ENCODE measurements at places on chromosomes 3 and 15. TPM values are rescaled to one million over a fixed set of nuclear protein-coding genes. Genes with fewer than 3 reads are reported as not detected.
A peak's percentile ranks its signal among the peaks of the same experiment; 100 is the strongest.

- H3K27ac ChIP-seq, result no peak overlapping the region
- peak; percentile 87 for DNase-seq
- no peaks in the 10 kb centered on the region for H3K36me3 ChIP-seq
- no peaks in the 10 kb centered on the region for H3K4me1 ChIP-seq
- H3K4me3 ChIP-seq, result no peak overlapping the region
These were observed 2.2 kb upstream of the DCAF1 start for GRCh38 chr3:51501833-51502561.

GRCh38 chr15:74857082-74857655 lies 14.2 kb upstream of the ULK3 start:
- peak; percentile 80 for DNase-seq
- no peak overlapping the region for H3K4me3 ChIP-seq
- peak overlapping the region; percentile 60 for H3K27ac ChIP-seq
- no peaks in the 10 kb centered on the region for H3K27me3 ChIP-seq

DNA sequence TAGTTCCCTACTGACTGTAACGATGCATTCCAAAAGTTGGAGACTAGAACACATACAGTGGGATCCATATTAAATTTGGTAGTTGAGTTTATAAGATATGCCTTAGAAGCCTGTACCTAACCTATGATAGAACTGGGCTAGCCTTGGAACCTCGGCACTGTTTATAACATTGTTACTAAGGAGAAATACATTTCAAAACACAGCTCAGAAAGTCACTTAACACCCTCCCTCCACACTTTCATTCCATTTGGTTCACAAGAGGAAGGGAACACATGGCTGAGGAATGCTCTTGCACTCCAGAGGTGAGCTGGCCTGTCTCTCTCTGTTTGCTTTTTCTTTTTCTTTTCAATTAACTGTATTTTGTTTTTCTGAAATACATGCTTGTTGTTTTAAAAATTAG lies 48.7 kb upstream of the TSC22D2 start:
- H3K4me1 ChIP-seq, result no peaks in the 10 kb centered on the region
- no peaks in the 10 kb centered on the region for H3K27me3 ChIP-seq
- H3K36me3 ChIP-seq, result no peaks in the 10 kb centered on the region
- no peak overlapping the region for H3K4me3 ChIP-seq
- H3K27ac ChIP-seq, result no peak overlapping the region

DNA sequence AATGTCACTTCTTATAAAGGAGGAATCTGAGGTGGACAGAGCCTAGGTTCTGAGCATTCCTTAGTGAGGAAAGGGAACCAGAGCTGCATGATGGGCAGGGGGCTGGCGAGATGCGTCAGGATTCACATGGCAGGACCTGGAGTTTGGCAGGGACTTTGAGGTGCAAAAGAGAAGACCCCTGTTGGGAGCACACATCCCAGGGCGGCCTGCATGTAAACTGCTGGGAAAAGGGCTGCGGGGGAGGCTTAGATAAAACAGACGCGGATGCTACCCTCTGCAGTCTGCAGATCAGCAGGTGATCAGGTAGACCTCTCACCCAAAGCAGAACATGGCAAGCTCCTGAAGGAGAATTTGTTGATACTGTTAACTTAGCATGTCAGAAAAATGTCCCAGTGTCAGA lies 168.4 kb downstream of the VGLL4 start:
- no peaks in the 10 kb centered on the region for H3K36me3 ChIP-seq
- no peaks in the 10 kb centered on the region for H3K27me3 ChIP-seq
- no peaks in the 10 kb centered on the region for H3K4me1 ChIP-seq
- no peak overlapping the region for H3K4me3 ChIP-seq

GRCh38 chr15:40217166-40217824 lies 21.6 kb upstream of the PAK6 start:
- no peak overlapping the region for H3K4me3 ChIP-seq
- DNase-seq, result peak; percentile 66
- H3K27me3 ChIP-seq, result no peaks in the 10 kb centered on the region
- H3K4me1 ChIP-seq, result no peaks in the 10 kb centered on the region

DNA sequence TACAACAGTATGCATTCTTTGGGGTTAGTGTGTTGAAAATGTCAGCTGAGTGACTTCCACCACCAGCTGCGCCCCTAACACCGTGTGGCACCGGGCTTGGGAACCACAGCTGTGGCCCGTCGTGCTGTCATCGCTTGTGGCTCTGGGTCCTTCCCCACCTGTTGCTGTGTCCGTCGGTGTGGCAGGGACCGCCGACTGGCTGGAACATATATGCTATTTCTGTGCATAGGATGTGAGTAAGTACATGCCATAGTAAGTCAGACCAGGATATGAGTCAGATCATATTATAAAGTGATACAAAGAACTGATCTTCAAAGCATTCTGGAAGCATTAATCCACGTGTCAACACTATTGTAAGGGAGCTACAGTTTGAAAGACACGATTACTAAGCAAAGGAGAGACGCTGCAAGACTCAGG lies 31.9 kb downstream of the EHD4 start:
- no peak overlapping the region for H3K27ac ChIP-seq
- H3K4me3 ChIP-seq, result no peak overlapping the region
- DNase-seq, result no peak
- no peaks in the 10 kb centered on the region for H3K27me3 ChIP-seq
- H3K36me3 ChIP-seq, result no peaks in the 10 kb centered on the region
- H3K4me1 ChIP-seq, result no peaks in the 10 kb centered on the region

DNA sequence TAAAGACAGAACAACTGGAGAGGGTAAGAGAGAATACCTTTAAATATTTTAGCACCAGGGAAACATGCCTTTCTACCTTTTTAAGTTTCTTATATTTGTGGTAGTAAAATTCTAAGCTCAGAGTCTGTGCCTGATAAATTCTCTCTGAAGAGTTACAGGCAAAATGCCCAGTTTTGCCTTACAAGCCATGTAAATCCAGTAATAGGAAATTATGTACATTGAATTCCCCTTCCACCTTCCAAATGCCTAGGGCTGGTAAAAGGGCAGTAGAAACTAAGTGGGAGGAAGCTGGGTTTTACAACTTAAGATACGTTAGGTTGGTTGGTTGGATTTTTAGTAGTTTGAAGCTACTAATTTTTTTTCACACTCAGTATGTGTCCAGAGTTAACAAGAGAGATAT lies 43.1 kb upstream of the TP63 start:
- H3K4me1 ChIP-seq, result no peaks in the 10 kb centered on the region
- no peak overlapping the region for H3K4me3 ChIP-seq
- H3K27me3 ChIP-seq, result no peaks in the 10 kb centered on the region
- H3K36me3 ChIP-seq, result no peaks in the 10 kb centered on the region
- DNase-seq, result no peak
- no peak overlapping the region for H3K27ac ChIP-seq

- H3K4me3 ChIP-seq, result no peak overlapping the region
- H3K4me1 ChIP-seq, result no peaks in the 10 kb centered on the region
- no peaks in the 10 kb centered on the region for H3K27me3 ChIP-seq
- H3K27ac ChIP-seq, result no peak overlapping the region
- no peaks in the 10 kb centered on the region for H3K36me3 ChIP-seq
- no peak for DNase-seq
These were observed 129.3 kb upstream of the FEZF2 start for GRCh38 chr3:62502315-62503300.

- no peaks in the 10 kb centered on the region for H3K36me3 ChIP-seq
- peaks cover 5% of the 10 kb centered on the region for H3K4me1 ChIP-seq
- DNase-seq, result no peak
- peak overlapping the region; percentile 96 for H3K27ac ChIP-seq
These were observed 461 bp downstream of the COPB2 start for GRCh38 chr3:139388821-139389551.

GRCh38 chr3:46030626-46031025 lies 3.3 kb upstream of the XCR1 start:
- DNase-seq, result no peak
- H3K4me3 ChIP-seq, result no peak overlapping the region
- H3K36me3 ChIP-seq, result no peaks in the 10 kb centered on the region
- no peaks in the 10 kb centered on the region for H3K27me3 ChIP-seq
- no peaks in the 10 kb centered on the region for H3K4me1 ChIP-seq

- no peak overlapping the region for H3K27ac ChIP-seq
- H3K4me3 ChIP-seq, result no peak overlapping the region
- DNase-seq, result peak; percentile 17
- no peaks in the 10 kb centered on the region for H3K27me3 ChIP-seq
These were observed 2.4 kb upstream of the RASSF1 start for GRCh38 chr3:50342813-50343633.

GRCh38 chr15:36675008-36675407 lies 95.6 kb downstream of the CDIN1 start:
- no peak overlapping the region for H3K27ac ChIP-seq
- H3K36me3 ChIP-seq, result no peaks in the 10 kb centered on the region
- H3K4me1 ChIP-seq, result no peaks in the 10 kb centered on the region
- H3K4me3 ChIP-seq, result no peak overlapping the region
- no peak for DNase-seq
- H3K27me3 ChIP-seq, result no peaks in the 10 kb centered on the region

- no peaks in the 10 kb centered on the region for H3K4me1 ChIP-seq
- H3K36me3 ChIP-seq, result no peaks in the 10 kb centered on the region
- no peak overlapping the region for H3K4me3 ChIP-seq
- no peak overlapping the region for H3K27ac ChIP-seq
- DNase-seq, result no peak
These were observed 382.1 kb downstream of the GAP43 start for GRCh38 chr3:116005404-116005803.

- H3K4me1 ChIP-seq, result no peaks in the 10 kb centered on the region
- H3K36me3 ChIP-seq, result no peaks in the 10 kb centered on the region
- H3K4me3 ChIP-seq, result no peak overlapping the region
- no peak overlapping the region for H3K27ac ChIP-seq
These were observed 83.4 kb downstream of the EBLN2 start for GRCh38 chr3:73144828-73145227.

DNA sequence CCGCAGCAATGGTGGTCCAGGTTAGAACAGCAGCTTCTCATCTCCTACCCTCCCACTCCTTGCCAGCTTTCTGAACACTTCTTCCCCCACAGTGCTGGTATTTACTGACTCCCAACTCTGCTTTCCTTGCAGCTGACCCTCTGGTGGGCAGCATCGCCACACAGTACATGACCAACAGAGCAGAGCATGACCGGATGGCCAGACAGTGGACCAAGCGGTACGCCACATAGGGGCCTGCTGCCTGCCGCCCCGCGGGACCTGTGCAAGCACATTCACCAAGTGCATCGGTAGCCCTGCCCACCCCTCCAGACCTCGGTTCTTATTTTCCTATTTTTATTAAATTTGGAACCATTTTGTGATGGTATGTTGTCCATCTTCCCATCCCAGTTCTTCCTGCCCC lies 216.2 kb upstream of the UBE2E1 start:
- H3K4me1 ChIP-seq, result no peaks in the 10 kb centered on the region
- no peak overlapping the region for H3K27ac ChIP-seq
- no peaks in the 10 kb centered on the region for H3K27me3 ChIP-seq
- no peak for DNase-seq

DNA sequence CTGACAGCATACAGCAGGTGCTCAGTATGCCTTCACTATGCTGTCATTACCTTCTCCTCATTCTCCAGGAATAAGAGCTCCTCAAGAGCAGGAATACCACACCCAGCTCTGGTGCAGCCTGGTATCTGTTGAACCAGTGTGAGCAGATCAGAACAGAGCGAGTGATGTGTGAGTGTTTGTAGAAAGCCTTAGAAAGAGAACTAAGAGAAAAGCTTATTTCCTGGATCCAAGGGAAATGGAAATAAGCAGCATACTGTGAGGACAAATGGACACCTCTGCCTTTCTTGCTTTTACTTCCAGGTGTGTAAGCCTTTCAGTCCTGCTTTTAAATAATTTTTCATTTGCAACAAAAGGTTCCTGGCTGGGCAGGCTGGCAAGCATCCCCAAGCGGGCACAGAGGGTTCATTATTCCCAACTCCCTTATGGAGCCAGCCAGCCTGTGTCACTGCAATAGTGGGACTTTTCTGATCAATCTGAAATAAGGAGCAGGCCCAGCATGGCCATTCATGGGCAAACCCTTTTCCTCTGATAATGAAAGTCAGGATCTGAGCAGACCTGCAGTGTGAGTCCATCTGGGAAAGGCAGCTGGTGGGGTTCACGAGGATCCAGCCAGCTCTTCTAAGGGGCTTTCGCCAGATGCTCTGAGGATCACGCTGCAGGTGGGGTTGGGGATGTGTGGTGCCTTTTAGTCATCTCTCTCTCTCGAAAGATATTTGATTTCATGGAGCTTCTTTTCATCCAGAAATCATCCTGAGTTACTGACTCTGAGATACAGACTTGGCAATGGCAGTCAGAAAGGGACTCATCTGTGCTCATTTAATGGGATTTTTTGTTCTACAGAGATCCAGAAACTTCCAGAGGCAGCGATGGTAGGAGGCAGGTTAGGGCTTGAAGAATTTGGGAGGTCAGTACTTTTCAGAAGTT lies 594.9 kb upstream of the CFAP20DC start:
- DNase-seq, result no peak
- no peak overlapping the region for H3K27ac ChIP-seq
- H3K4me3 ChIP-seq, result no peak overlapping the region
- no peaks in the 10 kb centered on the region for H3K36me3 ChIP-seq
- no peaks in the 10 kb centered on the region for H3K27me3 ChIP-seq

DNA sequence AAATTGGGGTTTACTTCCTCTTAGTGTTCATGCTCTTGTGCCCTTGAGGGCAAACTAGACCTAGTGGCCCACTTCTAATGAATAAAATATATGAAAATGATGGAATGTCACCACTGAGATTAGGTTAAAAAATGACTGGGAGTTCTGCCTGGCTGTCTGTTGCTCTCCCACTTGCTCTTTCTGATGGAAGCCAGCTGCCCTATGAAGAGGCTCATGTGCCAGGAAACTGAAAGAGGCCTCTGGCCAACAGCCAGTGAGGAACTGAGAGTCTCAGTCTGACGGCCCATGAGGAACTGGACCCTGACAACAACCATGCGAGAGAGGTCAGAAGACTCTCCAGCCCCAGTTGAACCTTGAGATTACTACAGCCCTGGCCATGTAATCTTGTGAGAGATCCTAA lies 107.1 kb upstream of the FHIT start:
- H3K36me3 ChIP-seq, result no peaks in the 10 kb centered on the region
- no peaks in the 10 kb centered on the region for H3K4me1 ChIP-seq
- no peak overlapping the region for H3K4me3 ChIP-seq
- DNase-seq, result peak; percentile 60
- H3K27me3 ChIP-seq, result no peaks in the 10 kb centered on the region

DNA sequence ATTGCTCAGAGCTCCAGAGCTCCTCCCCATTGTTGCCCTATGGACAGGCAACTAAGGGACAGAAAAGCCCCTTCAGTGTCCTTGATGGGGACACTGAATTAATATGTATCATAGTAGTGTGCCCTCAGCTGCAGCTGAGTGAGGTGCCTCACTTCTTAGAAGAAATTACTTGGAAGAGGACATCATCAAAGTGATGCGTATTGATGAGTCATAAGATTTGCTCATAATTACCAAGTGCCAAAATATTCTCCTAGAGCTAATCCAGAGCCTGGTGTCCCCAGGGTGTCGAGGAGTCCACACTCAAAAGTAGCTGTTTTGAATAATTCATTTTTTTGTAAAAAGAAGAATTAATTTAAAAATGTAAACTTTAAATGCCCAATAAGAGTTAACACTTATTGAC lies 200.7 kb upstream of the SEMA6D start:
- H3K36me3 ChIP-seq, result no peaks in the 10 kb centered on the region

GRCh38 chr3:180911876-180912303 lies 580 bp upstream of the FXR1 start:
- H3K4me1 ChIP-seq, result peaks cover 3% of the 10 kb centered on the region
- no peaks in the 10 kb centered on the region for H3K27me3 ChIP-seq
- H3K36me3 ChIP-seq, result no peaks in the 10 kb centered on the region
- H3K27ac ChIP-seq, result peak overlapping the region; percentile 82
- DNase-seq, result no peak

ICE2 gene
- 37.7 TPM for total RNA-seq

KCNMB2 gene
- 0.72 TPM for total RNA-seq

SPTSSB gene
- total RNA-seq, result 3.5 TPM

CKMT1B gene
- total RNA-seq, result 227 TPM

FAM107A gene
- total RNA-seq, result 5.1 TPM

SLC22A13 gene
- total RNA-seq, result 1.1 TPM

AMT gene
- total RNA-seq, result 24.5 TPM
